ENCODE measurements at places on chromosomes 12 and 14.

- DNase-seq, result peak; percentile 22
These were observed 92.9 kb downstream of the ATP23 start for GRCh38 chr12:58034311-58034710.

GRCh38 chr14:92386165-92386564 is 63.2 kb downstream of the SLC24A4 start:
- DNase-seq, result no peak

DNA sequence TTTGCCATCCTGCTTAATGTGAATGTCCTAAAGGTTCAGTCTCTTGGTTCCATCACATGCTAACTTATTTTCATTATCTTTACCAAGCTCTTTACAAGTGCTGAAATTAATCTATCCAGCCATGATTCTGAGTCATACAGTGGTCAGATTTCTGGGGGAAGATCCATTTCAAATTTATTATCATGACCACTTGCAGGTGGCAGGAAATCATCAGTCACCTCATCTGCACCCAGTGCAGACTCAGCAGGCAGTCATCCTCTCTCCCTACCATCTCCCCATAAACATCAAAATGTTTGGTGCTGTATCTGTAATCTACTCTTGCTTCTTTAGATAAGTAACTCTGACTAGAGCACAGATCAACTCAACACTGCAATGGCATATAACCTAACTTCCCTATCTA is 23.5 kb downstream of the ATG14 start:
- DNase-seq, result peak; percentile 68

GRCh38 chr14:24508155-24508840 is at the start of gene CMA1:
CMA1 (minus strand) TSS chr14:24508265; CDS start chr14:24508235, 30 bp downstream.
- no peak for DNase-seq

GRCh38 chr14:90405755-90406154 is 8.9 kb downstream of the CALM1 start:
- no peak for DNase-seq

GRCh38 chr14:104293851-104294627 is 155.7 kb downstream of the KIF26A start:
- no peak for DNase-seq

GRCh38 chr14:104082807-104083206 is 2.7 kb upstream of the ASPG start:
- no peak for DNase-seq

DNA sequence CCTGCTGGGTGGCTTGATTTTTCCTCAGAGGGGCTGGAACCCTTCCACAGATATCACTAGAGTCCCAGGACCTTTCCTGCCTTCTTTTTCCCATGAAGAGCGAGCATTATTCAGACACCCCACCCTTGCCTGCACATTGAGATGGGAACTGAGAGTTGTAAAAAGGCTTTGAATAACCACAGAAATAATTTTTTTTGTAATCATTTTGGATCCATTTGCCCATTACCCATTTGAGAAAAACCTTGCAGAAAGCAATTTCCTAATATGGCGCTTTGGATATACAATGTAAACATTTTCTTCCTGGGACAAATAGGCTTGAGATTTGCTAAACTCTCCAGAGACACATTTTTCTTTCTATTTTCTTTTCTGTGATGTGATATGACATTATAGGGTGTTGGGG is 250.6 kb downstream of the MSRB3 start:
- no peak for DNase-seq
